ENCODE measurements at places on chromosomes 13 and 19.

GRCh38 chr13:82206241-82206640 is 1676.0 kb downstream of the SLITRK1 start:
- DNase-seq: no peak

GRCh38 chr19:49869009-49869483 is 1.7 kb upstream of the PNKP start:
- DNase-seq: no peak

GRCh38 chr13:92769046-92769445 is 457.6 kb upstream of the GPC6 start:
- DNase-seq: no peak

DNA sequence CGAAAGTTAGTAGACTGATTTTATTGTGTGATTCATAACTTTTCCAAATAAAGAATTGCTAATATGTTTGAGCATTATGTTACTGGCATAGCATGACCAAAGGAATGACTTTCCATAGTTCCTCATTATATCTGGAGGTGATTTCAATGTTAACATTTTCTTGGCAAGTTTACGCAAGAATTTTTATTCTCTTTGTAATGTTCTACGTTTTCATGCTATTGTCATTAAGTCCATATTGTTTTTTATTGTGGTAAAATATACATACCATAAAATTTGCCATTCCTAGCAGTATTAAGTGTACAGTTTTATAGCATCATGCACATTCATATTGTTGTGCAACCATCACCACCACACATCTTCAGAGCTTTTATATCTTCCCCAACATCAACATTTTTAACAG is 14.8 kb downstream of the KCTD12 start:
- no peak for DNase-seq

- no peak for DNase-seq
Measured at GRCh38 chr13:39144391-39144790, 106.1 kb downstream of the NHLRC3 start.

GRCh38 chr19:54612428-54612827 is 17.9 kb upstream of the LILRB1 start:
- DNase-seq: no peak

DNA sequence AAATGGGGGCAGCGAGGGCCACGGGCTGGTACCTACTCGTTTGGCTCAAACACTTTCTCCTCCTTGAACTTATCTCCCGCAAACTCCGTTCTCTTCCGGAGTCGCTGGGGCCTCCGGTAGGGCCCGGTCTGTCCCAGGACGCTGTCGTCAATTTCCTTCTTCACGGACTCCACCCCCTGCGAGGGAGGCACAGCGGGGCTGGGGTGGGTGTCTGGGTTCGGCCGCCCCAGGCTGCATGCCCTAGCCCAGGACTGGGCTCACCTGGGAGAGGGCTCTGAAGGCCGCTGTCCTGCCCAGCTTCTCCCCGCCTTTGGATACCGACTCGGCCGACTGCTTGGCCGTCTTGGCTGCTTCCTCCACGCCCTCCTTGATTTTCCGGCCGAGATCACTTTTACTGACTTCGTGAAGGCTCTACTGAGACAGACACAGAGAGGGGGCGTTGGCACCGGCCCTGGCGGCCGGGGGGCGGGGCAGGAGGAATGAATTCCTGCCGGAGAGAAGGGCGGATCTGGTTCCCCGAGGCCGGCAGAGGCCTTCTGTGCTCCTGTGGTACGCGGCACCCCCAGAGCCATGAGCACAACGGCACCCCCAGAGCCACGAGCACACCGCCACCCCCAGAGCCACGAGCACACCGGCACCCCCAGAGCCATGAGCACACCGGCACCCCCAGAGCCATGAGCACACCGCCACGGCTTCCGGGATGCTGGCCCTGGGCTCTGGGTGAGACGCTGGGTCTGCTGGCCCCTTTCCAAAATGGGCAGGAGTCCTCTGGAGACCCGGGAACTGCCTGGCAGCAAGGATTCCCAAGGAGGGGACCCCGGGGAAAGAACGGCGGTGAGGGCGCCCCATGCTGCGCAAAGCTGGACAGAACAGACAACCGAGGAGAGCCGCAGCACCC is 8.1 kb upstream of the CTXN1 start:
- DNase-seq: no peak

DNA sequence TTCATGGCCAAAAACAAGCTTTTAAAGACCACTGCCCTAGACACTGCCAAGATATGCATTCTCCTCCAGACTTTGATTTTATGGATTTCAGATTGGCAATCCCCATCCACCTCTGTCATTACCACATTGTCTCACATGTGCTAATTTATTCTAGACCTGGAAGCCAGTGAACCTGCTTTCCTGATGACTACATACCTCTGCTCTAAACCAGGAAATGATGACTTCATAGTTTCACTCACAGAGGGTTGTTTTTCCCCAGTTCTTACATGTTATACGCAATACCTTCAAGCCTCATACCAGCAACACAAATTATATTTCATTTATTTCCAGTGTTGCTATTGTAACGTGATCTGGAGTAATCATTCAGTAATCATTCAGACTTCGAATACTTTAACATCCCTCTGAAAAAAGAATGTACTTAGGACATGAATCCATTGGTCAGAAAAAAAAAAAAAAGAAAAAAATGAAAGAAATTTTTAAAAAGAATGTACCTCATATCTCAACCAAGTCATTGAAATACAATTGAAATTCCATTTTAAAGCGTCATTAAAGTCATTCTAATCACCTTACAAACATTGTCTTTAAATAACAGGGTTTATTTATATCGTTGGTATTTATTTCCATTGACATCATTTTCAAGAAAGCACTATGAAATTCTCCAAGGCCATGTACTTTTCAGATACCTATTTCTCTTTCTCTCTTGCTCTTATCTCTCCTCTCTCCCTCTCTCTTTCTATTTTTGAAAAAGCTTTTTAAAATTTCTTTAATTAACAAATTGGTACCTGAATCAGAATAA is 33.4 kb upstream of the KLF5 start:
- DNase-seq: no peak

DNA sequence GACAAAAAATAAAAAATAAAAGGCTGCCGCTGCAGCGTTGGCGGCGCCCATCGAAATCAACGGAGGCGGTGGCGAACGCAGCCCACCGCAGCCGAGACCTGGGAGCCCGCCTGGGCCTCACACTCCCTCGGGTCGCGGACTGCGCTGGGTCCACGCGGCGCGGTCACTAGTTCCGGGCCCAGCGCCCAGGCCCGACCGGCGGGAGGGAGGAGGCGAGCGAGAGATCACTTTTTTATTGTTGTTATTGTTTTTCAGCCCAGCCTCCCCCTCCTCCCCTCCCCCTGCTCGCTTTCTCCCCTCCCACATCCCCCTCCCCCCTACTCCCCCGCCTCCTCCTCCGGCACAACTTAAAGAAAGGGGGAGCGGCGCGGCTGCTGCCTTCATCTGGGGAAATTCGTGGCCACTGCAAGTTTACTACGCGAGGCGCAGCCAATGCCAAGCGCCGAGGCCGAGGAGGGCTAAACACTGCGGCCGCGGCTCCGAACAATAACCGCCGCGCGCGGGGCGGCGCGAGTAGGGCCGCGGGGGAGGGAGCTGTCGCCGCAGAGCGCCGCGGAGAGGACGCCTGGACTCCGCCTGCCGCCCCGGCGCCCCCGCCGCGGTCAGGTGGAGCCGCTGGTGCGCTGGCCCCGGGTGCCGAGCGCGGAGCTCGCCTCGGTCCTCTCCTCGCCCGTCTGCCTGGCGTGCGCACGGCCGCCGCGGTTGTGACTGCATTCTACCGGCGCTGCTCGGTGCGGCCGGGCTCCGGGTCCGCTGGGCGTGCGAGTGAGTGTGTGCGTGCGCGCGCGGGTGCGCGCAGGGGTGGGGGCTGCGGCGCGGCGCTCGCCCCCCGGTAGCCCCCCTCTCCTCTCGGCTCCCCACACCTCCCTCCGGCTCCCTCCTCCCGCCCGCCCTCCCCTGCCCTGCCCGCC is 505 bp upstream of the ZIC2 start:
- no peak for DNase-seq

- no peak for DNase-seq
Measured at GRCh38 chr19:48292798-48293197, 22.9 kb downstream of the ZNF114 start.

GRCh38 chr13:56907766-56908165 is 233.0 kb upstream of the PRR20A start:
- no peak for DNase-seq

DNA sequence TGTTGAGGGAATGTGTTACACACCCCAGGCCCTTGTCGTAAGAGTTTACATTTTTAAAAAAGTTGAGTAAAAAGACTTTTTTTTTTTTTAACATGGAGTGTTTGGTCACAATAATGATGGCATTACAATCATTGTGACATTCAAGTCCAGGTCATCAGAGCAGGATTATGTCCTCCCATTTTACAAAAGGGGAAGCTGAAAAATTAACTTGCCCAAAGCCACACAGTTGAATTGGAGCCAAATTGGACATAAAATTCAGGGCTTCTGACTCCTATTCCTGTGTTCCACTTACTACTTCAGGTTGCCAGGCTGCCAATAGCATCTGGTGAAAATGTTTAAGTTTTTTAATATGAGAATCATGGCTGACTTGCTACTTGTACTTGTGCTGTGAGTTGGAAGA is 49.3 kb downstream of the DLEU7 start:
- no peak for DNase-seq

- DNase-seq: no peak
Measured at GRCh38 chr13:27942972-27943371, 23.2 kb downstream of the PDX1 start.

- DNase-seq: no peak
Measured at GRCh38 chr13:111632906-111633305, 312.5 kb downstream of the TEX29 start.

GRCh38 chr13:58266271-58266670 is 634.7 kb downstream of the PCDH17 start:
- no peak for DNase-seq

GRCh38 chr19:19745496-19746285 is 12.8 kb upstream of the ZNF14 start:
- no peak for DNase-seq
